ENCODE measurements at places on chromosomes 12 and 14. TPM values are rescaled to one million over a fixed set of nuclear protein-coding genes. Genes with fewer than 3 reads are reported as not detected.

SOX5 gene
- total RNA-seq = 17.6 TPM

ADAM21 gene
- total RNA-seq = 1.0 TPM

CFAP251 gene
- 2.0 TPM for total RNA-seq

LTB4R gene
- total RNA-seq = 0.73 TPM

KRT7 gene
- 1.00 TPM for total RNA-seq

DICER1 gene
- 49.6 TPM for total RNA-seq

E2F7 gene
- total RNA-seq = 13.1 TPM

FGF6 gene
- not detected for total RNA-seq

RDH12 gene
- total RNA-seq = 1.4 TPM

CBLN3 gene
- 0.36 TPM for total RNA-seq

FAM186B gene
- total RNA-seq = 1.00 TPM

AVPR1A gene
- total RNA-seq = not detected

MYG1 gene
- total RNA-seq = 44.7 TPM

ZNF641 gene
- total RNA-seq = 10.9 TPM

NYNRIN gene
- 2.2 TPM for total RNA-seq

Data from melanocyte of skin (primary cell).